AG09309 (cell line): ENCODE measurements at places on chromosomes 5 and 9.

DNA sequence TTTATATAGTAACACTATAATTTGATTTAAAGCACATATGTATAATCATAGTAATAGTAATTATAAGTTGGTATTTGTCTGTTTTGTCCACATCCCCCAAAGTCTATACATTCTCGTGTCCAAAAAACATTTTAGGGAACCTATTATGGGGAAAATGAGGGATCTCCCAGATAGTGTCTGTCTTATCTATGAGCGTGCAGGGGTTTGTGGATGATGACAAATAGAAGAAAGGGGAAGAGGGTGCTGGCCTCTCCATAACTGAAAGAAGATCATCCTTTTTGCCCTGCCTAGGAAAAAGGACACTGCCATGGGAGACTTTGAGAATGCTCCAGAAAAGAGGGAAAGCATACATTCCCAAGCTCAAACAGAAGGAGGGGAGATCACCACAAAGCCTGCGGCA lies 45.3 kb downstream of the C5orf22 start:
- DNase-seq: no peak

DNA sequence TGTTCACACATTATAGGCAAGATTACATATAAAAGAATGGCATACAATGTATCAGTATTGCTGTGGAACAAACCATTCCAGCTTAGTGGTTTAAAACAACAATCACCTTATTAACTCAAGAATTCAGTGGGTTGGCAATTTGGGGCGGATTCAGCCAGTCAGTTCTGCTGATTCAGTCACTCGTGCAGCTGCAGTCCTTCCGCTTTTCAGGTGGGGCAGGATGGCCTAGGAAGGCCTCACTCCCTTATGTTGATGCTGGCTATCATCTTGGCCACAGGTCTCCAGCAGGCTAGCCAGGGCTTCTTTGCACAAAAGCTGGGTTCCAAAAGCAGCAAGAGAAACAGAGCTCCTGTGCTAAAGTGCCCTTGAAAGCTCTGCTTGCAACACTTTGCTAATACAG lies 150.6 kb downstream of the MCTP1 start:
- DNase-seq: no peak

DNA sequence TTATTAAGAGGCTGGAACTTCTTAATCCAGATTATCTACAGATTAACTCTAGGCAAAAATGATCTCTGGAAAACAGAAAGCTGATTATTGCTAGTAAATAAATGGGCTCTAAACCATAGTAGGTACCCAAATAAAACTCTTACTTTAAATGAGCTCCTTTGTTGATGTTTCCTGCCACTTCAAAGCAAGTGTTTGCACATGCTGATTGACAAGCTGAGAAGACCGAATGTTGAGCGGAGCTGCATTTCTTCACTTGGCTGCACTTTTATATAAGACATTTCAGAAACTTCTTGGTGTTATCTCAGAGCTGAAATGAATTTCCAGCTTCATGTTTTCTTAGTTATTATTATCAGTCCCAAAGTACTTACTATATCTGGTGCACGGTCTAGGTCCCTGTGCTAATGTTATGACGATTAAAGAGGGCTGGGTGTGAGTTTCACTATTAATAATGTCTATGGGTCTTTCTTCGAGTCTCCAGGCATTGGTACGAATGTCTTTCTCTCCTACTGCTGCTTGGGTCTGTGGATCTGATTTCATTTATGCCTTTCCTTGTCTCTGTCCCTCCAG lies 58.6 kb upstream of the CTXN3 start:
- DNase-seq: no peak

GRCh38 chr9:36317766-36318165 lies 59.5 kb upstream of the GNE start:
- DNase-seq: no peak

DNA sequence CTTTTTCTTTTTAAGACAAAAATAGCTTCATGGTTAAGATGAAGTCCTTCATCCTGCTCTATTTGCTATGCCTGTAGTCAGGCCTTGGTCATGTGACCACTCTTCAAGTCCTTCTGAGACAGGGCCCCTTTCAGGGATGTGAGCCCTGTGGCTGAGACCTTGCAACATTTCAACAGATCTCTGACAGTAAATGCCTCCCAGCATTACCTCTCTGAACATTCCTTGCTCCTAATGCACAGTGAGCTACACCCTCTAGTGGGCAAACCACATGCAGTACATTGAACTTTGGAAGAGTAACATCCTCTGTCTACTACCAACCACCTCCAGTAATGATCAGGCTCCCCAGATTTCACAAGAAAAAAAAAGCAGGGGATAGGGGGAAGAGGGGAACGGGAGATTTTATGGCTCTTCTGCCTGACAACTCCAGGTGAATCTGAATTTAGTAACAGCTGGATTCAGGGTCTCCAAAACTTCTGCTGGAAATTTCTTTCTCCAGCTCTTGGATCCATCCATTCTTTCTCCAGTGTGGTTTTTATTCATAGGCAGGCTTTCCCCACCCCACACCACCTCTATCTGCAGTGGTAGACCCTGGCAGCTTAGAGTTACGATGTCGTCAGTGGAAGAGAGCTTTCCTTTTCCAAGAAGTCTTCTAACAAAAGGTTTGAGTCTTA lies 8.9 kb upstream of the FBXO38 start:
- peak; percentile 63 for DNase-seq

DNA sequence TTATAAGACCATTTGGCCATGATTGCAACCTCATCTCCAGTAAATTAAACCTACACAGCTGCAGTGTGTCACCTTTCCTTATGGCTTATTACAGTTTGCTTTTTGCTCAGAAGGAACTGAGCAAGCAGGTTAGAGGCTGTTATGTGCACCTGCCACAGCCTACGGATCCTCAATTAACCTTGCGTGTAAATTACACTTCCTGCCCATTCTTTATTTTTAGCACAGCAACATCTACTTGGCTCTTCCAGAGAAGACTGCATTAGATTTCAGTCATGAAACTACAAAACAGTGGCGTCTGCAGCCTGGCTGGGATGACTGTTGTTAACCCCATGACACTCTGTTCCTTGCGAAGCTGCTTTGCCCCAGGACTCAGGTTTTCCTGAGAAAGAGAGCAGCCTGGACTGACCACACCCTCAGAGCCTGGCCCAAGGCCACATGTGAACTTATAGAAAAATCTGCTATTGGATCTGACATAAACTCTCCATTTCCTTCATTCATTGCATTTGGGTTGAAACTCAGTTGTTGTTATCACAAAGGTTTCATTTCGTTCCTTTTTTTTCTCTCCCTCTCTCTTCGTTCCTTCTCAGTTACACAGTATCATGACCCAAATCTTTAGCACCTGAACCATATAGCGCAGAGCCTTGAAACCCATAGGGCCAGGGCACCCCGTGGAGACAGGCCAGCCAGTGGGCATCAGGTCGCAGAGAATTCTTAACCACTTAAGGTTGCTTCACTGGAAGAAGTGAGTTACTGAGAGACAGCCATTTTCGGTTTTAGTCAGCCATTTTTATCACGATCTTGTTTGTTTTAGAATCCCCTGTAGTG lies 138.6 kb downstream of the PALM2AKAP2 start:
- no peak for DNase-seq

DNA sequence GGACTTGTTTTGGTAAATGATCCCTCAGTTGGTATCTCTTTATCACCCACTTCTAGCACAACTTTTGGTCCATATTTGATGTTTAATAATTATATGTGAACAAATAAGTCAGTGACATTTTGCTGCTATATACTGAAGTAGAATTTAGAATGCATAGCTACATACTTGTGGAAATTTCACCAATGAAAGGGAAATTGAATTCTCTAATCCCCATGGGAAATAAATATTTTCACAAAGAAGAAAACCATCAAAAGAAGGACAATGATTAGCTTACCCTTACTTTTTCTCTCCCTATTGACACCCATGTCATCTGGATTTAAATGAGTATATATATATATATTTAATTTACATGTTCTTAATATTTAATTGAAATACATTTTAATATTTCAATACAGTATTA lies 94.3 kb upstream of the DAB2 start:
- DNase-seq: no peak

DNA sequence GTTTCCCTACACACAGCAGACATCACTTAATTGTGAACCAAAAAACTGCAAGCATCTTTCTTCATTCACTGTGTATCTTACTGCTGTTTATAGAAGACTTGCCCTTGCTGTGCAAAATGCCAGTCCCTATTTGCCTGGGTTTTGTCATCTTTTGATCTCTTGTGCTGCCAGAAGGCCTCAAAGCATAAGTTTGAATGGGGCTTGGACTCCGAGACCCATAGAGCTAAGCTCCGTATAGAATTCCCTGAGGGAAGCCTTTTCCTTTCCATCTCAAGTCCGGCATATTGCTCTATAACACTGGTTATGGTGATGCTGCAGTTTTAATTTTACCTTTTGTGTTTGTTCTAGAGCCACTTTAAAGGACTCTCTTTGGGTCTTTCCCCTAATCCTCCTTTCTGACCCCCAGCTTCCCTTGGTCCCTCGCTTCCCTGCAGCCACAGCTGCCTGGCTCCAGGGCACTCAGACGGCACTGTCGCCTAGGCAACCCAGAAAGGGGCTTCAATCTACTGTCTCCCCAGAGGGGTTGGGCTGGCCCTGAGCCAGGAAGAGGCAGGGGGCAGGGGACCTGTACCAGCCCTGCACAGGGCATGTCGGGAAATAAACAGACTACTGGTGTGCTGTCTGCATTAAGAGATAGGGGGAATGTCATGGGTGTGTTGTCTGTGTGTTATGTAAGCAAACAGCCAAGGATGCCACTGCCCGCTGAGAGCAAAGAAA lies 73.4 kb upstream of the MELK start:
- DNase-seq: no peak

GRCh38 chr9:26983340-26983739 lies 22.1 kb downstream of the LRRC19 start:
- DNase-seq: no peak

GRCh38 chr5:43290726-43291125 lies 22.5 kb downstream of the HMGCS1 start:
- DNase-seq: no peak

GRCh38 chr5:116442931-116443551 lies 131.6 kb downstream of the SEMA6A start:
- no peak for DNase-seq

DNA sequence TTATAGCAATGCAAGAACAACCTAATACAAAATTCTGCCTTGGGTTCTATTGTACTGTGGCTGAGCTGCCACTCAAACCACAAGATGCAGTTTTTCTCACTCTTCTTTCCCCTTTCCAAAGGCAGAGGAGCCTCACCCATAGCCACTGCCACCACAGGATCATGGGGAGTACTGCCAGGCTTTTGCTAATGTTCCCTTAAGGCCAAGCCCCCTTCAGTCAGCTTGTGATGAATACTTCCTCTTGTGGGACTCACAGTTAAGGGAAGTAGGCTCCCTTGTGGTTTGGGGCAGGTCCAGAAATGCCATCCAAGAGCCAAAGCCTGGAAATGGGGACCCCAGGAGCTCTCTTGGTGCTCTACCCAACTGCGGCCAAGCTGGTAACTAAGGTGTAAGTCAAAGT lies 258.7 kb downstream of the SPATA31D1 start:
- DNase-seq: no peak

DNA sequence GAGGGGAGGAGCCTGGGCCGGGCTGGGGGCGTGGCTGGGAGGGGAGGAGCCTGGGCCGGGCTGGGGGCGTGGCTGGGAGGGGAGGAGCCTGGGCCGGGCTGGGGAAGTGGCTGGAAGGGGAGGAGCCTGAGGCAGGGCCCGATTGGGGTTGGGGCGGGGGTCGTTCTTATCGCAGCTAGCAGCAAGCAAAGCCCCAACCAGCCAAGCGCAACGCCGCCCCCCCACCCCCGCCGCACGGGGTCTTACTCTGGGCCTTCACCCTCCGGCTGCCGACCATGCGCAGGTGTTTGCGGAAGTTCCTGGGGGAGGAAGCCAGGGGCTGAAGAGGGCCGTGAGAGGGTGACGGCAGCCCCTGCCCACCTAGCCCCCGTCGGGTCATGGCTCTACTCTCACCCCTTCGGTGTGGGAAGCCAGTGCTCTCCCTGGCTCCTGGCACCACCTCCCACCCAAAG lies 5.0 kb downstream of the NSMF start:
- DNase-seq: no peak
